ENCODE measurements at places on chromosomes 12 and 14.

DNA sequence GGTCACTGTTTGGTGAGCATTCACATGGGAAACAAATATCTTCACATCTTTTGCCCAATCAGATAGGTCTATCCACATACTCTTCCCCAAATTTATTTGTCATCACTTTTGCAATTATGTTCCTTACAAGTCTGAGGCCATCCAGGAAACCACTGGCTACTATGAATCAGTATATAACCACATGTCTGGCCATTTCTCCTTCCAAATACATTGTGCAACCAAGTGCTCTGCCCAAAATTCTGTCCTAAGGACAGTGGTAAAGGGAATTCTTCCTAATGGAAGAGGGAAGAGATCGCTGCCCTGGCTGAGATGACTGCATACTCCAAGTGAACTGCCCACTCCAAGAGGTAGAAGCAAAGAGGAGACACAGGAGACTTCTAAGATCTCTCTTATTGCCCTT lies 148.9 kb upstream of the MAX start:
- no peak for DNase-seq

DNA sequence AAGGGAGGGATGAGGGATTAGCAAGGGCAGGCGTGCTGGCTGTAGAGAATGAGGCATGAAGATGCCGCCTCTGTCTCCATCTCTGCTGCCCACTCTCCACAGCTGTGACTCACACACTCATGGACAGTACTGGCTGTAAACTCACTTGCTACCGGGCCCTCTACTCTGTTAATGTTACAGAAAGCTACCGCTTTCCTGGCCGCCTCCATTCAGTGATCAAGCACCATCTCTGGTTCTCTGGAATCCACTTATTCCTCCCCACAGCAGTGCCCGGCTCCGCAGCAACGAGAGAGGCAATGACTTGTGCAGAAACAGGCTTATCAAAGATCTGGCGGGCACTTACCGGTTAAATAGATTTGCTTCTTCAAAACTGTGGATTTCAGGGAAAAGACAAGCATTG lies 34.8 kb downstream of the AMN start:
- no peak for DNase-seq

- no peak for DNase-seq
Observed at GRCh38 chr12:121820056-121820455, 16.2 kb downstream of the SETD1B start.

- no peak for DNase-seq
Observed at GRCh38 chr14:67391268-67391667, 20.7 kb downstream of the PLEK2 start.

DNA sequence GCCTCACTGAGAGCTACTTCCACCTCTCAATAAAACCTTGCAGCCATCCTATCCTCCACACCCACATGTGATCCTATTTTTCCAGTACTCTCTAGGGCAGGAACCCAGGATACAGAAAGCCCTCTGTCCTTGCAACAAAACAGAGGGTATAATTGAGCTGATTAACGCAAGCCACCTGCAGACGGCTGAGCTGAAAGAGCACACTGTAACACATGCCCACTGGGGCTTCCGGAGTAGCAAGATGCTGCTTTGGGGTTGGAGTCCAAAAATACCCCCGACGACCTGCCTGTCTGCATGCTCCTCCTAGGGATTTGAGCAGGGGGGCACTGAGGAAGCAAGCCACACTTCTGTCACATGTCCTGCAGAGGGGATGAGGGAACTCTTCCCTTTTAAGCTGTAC lies 401.1 kb upstream of the FOXG1 start:
- DNase-seq, result no peak

- DNase-seq, result no peak
Observed at GRCh38 chr12:56029666-56030293, 8.9 kb downstream of the IKZF4 start.

GRCh38 chr12:72273851-72274351 lies 1.7 kb downstream of the TRHDE start:
- no peak for DNase-seq

- no peak for DNase-seq
Observed at GRCh38 chr12:67759829-67760228, 111.3 kb downstream of the DYRK2 start.

DNA sequence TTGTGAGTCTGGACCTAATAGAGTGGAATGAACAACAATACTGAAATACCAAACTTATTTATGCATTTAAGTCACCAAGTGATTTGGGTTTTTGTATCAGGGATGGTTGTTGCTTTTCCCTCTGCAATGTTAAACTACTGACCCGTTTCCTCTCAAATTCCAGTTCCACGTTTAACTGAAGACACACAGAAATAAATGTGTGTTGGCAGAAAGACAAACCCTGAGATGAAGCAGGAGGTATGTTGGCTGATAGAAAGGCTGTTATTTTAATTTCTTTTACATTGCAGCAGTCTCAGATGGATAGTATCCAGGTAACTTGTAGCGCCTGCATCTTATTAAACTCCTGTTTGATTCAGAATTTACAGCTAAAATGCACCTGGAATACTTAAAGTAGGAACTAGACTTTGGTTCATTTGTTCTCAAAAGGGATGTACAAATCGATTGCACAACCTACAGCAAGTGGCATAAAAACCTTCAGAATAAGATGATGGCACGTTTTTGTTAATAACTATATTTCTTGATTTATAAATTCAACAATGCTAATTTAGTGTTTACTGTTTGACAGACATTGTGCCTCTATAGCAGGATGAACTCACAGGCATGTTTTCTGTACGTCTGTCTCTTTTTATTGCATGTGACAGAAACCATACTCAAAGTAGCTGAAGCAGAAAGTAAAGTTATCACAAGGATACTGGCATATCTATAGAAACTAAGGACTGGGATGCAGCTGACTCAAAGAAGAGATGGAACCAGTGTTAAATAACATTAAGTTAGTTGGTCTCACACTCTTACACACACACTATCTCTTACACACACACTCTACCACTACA lies 405.7 kb downstream of the ZFP36L1 start:
- no peak for DNase-seq

- no peak for DNase-seq
Observed at GRCh38 chr14:91035855-91036254, 24.6 kb downstream of the RPS6KA5 start.

DNA sequence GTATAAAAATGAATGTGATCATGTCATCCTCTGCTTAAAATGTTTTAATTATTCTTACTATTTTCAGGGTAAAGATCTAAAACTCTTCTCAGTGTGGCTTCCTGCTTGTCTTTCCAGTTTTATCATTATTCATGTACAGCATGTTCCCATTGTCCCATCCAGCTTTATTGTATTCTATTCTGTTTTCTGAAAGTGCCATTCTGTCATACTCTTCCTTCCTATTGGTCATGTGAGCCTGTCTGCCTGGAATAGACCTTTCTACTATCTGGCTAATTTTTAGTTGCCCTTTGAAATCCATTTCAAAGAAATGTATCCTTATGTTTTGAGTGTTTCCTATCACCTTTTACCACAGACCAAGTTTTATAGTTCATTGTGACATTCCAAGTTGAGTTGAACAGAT lies 34.9 kb downstream of the PALS1 start:
- DNase-seq, result no peak

DNA sequence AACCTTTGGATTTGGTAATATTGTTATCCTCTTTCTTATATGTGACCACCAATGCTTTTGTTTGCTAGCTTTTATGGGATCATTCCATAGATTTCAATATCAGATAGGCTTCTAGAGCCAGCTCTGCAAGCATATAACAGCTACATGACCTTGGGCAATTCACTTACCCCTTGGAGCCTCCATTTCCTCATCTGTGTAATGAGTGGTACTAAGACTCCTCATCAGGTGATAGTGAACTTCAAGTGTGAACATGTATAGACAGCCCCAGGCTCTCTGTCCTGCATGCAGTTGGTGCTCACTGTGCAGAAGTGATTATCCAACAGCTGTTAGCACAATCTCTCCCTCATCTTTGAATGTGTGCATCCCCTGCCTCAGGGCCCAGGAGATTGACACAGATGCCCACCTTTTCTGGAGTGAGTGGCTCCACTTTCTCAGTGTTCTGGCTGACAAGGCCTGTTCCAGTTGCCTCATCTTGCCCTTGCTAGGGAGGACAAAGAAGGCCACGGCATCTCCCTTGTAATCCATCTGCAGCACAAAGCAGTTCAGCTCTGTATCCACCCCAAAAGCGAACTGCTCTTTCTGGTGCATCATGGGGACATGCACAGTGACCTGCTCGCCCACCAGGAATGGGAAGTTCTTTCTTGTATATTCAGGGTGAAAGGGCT lies 9.2 kb downstream of the SERPINA9 start:
- no peak for DNase-seq

DNA sequence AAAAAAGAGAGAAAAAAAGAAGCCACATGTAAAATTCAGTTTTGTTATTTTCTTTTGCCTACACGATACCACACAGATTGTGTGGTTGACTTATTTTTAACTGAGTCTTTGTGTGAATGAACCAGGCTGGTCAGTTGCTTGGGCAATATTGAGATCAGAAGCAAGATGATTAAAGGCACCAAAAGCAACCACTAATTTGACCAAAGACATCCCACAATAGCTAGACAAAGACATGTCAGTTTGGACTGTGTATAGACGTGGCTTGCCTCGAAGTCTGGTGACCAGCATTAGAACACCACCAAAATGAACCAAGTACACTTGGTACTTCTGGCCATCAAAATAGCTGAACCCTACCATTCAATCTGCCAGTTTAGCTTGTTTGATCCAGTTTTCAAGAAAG lies 340.6 kb upstream of the TBX3 start:
- DNase-seq, result no peak

DNA sequence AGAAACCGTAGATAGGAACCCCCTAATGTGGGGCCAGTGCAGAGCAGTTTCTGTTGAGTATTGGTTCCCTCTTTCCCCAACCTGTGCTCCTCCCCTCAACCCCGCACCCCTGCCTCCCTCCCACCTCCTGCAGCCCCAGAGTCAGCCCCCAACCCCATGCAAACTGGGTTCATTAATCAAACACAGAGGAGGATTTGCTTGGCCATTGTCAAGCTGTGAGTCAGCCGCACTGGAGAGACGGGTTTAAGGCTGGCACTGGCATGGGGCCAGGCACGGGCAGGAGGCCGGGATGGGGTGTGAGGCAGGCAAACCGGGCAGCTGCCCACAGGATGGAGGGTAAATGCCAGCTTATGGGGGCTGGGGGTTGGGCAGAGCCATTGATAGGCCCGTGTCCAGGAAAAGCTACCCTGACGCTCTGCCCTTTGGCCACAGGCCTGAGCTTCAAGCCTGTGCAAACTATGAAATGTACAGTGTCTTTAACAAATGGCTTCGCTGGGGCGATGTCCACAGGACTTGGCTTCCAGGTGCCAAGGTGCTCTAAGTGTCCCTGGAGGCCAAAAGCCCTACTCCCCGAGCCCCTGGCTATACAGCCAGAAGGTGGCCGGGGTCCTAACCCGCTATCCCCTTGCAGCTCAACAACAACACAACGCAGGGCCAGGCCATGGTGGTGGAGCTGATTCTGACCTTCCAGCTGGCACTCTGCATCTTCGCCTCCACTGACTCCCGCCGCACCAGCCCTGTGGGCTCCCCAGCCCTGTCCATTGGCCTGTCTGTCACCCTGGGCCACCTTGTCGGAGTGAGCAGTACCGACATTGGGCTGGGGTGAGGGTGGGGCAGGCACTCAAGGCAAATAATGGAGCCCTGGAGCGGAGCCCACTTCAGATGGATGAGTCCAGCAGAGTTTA lies 1.4 kb downstream of the AQP5 start:
- DNase-seq, result no peak

GRCh38 chr14:104595116-104595675 lies 9.4 kb downstream of the TMEM179 start:
- no peak for DNase-seq

DNA sequence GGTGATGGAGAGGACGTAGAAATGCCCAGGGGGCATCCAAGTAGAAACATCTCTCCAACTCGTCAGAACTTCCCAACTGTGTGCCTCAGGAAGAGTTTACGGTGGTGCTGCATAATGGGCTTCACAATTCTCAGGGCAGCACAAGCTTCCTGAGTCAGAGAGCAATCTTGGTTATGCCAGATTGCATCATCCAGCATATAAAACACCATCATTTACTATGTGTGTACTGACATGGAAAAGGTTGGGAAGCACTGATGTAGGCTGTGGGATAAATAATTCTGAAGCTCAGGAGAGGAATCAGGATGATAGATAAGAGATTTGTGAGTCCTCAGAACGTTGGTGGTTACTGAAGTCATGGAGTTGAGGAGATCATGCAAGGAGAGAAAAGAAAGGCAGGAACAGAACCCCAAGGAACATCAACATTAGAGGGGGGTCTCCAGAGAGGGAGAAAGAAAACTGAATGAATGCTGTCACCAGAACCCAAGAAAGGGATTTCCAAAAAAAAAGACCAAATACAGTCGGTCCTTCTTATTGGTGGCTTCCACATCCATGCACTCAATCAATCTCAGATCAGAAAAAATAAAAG lies 4.7 kb upstream of the NCKAP5L start:
- DNase-seq, result no peak

Measured in bone marrow (tissue), 2 donors.